ENCODE measurements at places on chromosomes 12 and 14.

DNA sequence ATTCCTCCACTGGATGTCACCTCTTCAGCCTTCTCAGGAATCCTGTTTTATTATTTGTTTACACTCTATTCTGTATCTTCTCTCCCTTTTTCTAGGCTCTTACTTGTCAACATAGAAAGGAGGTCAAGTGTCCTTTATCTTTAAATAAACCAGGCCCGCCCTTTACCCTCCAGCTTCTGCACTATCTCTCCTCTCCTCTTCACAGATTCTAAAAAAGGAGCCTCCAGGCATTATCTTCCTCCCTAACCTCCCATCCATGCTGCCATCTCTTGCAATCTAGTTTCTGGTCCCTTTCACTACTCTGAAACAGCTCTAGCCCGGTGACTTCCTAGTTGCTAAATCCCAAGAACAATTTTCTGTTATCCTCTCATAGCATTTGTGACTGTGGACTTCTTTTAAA, 24.1 kb upstream of the ARID2 start:
- no peak for DNase-seq

DNA sequence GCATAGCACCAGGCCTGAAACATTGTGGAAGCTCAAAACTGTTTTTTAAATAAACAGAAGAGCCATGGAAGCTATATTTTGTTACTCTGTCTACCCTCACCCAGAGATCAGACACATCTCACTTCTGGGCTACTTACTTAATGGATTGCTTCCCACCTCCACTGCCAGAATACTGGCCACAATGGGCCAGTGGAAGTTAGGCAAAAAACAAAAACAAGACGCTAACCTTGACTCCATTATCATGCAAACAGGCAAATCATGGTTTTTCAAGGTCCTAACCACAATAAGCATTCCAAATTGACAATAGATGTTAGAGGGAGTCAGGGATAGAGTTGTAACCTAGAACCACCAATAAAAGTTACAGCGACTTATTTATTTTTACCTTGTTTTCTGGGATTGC, 52.7 kb upstream of the PTCSC3 start:
- DNase-seq: no peak

GRCh38 chr14:99465288-99465687, 15.4 kb downstream of the SETD3 start:
- no peak for DNase-seq

DNA sequence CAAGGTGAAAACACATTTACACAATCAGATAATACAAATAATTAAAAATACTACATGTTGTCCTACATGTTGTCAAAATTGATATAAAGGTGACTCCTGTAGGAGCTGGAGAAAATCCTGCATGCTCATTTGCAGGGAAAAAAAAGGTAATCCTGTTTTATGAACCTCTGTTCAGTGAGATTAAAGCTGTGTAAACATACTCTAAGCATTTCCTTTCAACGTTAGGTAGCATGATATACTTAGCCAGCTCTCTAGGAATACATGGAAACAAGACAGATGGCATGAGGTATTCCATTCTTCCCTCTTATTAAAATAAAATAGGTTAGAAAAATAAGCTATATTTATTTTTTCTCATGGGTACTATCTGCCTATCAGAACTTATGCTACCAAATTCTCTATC, 635.7 kb upstream of the FLRT2 start:
- DNase-seq: no peak

- DNase-seq: no peak
Measured at GRCh38 chr12:80490329-80490728, 46.3 kb downstream of the PTPRQ start.

Data from CD4-positive, alpha-beta T cell treated with Interleukin-2 at 100 ng/mL for 4 hours (primary cell).